ENCODE measurements at places on chromosomes 7 and 10.

DNA sequence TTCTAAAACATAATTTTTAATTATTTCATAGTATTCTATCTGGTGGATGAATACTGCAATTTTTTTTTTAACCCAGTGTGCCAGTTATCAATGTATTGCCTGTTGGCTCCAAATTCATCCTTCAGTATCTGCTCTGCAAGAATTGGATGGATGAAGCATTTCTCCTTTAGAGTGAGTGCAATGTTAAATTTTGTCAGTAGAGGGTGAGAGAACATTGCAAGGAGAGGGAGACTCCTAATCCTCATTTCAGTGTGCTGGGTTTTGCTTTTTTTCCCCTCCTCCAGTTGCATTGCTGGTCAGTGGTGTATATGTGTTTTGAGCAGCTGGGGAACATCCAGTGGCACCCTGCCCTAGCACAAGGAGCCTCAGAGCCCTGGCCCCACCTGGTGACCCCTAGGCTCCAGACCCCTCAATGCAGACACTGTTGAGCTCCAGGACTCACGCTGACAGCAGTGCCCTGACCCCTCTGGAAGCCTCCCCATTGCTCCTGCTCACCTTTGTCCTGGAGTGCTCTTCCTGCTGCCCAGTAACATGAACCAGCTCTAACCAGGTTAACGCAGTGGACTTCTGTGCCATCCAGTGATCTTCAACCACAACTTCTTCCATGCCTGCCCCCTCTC is 199.4 kb downstream of the USP6NL start:
- DNase-seq = peak; percentile 41

- peak; percentile 62 for DNase-seq
These were observed 57.1 kb upstream of the RHOBTB1 start for GRCh38 chr10:61000769-61001730.

GRCh38 chr10:91596825-91597196 is 36.1 kb downstream of the PPP1R3C start:
- no peak for DNase-seq

- DNase-seq = no peak
These were observed 206.6 kb downstream of the CXCL12 start for GRCh38 chr10:44178281-44178680.

DNA sequence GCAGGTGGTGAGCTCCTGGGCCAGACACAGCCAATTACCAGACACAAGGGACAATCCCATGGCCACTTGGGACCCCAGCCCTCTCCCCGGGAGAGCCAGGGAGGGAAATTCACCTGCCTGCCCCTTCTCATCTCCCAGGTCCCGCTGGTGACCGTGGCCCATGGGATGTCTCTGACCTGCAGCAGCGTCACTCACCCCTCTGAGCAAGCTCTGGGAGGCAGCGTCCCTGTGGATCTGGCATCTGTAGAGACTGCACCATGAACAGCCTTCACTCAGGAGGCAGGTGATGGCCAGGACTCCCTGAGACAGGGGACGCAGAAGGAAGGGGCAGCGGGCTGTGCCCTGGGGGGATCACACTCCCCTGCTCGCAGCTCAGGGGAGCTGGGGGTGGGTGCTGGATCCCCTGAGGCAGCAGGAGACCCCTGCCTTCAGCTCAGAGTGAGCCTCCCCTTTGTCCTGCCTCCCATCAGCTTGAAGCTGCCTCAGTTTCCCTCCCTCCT is 90.8 kb downstream of the FOXL3 start:
- no peak for DNase-seq

GRCh38 chr7:33632322-33632721 is 273.0 kb upstream of the BMPER start:
- no peak for DNase-seq

DNA sequence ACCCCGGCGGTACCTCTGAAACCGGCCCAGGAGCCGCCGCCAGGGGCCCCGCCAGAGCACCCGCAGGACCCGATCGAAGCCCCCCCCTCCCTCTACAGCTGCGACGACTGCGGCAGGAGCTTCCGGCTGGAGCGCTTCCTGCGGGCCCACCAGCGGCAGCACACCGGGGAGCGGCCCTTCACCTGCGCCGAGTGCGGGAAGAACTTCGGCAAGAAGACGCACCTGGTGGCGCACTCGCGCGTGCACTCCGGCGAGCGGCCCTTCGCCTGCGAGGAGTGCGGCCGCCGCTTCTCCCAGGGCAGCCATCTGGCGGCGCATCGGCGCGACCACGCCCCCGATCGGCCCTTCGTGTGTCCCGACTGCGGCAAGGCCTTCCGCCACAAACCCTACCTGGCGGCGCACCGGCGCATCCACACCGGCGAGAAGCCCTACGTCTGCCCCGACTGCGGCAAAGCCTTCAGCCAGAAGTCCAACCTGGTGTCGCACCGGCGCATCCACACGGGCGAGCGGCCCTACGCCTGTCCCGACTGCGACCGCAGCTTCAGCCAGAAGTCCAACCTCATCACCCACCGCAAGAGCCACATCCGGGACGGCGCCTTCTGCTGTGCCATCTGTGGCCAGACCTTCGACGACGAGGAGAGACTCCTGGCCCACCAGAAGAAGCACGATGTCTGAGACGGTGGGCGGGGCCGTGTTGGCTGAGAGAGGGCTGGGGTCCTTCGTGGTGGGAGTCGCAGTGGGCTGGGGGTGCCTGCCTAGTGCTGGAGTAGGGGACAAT is 3.8 kb downstream of the REPIN1 start:
- no peak for DNase-seq

DNA sequence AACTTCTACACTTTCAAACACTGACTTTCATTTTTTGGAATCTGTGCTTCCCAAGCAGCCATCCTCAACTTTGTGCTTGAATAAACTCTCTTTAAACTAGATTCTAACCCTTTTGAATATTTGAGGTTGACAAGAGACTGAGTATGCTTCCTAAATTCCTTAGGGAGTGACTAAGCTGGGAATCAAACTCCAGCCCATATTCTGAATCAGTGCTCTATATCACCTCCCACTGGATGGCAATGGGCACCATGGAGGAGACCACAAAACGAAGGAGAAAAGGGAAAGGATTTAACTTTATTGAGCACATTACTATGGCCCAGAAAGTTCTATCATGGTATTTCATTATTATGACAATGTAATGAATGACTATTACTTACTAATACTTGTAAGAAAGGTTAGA is 17.2 kb upstream of the SLC26A4 start:
- peak; percentile 17 for DNase-seq

DNA sequence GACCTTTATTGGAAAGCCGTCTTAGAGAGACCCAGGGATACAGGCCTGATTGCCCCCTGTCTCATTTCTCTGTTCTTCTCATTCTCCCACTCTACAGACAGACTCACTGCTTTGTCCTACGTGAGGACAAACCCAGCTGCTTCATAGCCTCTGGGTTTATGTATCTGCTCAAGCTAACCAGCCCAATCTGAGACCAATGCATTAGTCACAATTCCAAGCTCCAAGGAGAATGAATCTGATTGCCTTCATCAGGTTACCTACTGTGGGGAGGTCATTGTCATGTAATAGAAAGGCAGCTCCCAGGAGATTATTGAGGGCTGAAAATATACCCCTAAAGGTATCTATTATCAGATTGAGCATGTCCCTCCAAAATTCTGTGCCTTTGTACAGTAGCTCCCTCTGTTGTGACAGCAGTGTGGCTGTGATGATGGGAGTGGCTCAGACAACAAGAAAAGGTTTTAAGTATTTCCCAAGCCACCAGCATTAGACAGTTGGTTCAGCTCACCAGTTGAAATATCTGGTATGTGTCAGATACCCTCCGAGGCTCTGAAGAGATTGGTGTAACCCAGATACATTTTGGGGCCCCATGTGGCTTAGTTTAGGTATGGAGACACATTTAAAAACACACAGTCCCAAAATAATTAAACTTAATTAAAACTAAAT is 123.1 kb upstream of the EEPD1 start:
- DNase-seq = no peak

- DNase-seq = no peak
These were observed 33.5 kb downstream of the CAMK2B start for GRCh38 chr7:44291733-44292419.

DNA sequence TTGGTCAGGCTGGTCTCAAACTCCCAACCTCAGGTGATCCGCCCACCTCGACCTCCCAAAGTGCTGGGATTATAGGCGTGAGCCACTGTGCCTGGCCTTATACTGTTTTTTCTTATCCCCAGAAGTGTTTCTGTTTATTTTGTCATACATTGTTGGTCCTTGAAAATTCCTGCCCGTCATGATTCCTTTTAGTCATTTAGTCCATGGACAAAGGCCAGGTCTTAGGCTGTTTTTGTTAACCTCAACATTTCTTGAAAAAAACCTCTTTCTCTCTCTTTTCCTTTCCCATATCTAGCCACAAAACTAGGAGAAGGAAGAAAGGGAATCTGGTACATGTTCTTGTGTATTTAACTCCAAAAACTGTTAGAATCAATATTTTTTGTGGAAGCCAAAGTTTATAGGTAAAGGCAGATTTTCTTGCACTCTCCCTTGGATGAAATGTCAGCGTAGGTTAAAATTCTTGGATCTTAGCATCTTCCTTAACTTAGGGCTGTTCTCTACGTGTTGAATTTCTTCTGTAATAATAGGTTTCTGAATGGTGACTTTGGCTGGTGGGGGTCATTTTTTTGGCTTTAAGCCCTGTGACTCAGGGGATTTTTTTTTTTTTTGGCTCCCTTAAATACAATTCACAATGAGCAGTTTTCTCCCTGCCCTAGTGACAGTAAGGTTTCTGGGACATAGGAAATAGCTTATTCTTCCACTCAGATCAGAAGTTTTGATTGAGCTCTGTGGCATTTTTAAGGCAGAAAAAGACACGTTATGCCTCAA is 500.8 kb downstream of the AUTS2 start:
- DNase-seq = peak; percentile 85

- no peak for DNase-seq
These were observed 30.4 kb downstream of the FOXK1 start for GRCh38 chr7:4712281-4713182.

- DNase-seq = no peak
These were observed 26.1 kb downstream of the IL2RA start for GRCh38 chr10:6035931-6036575.

GRCh38 chr7:13327669-13328068 is 640.2 kb downstream of the ARL4A start:
- no peak for DNase-seq

DNA sequence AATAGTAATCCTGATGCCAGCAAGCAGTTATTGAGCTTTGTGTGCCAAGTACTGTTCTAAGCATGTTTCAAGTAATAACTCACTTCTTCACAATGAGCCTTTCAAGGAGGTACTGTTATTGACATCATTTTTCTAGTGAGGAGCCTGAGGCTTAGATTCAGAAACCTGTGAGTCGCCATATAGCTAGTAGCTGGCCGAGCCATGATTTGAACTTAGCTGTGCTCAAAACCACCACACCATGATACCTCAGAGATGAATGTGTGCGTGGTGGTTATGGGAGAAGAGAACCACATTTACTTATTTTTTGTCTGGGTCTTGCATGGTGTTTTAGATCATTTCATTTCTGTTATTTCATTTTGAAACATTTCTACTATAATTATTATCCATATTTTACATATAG is 578.9 kb downstream of the AUTS2 start:
- no peak for DNase-seq

GRCh38 chr7:47601119-47601880 is 19.4 kb upstream of the TNS3 start:
- DNase-seq = no peak

- no peak for DNase-seq
These were observed 588.6 kb downstream of the DNAJB6 start for GRCh38 chr7:157925383-157925875.

DNA sequence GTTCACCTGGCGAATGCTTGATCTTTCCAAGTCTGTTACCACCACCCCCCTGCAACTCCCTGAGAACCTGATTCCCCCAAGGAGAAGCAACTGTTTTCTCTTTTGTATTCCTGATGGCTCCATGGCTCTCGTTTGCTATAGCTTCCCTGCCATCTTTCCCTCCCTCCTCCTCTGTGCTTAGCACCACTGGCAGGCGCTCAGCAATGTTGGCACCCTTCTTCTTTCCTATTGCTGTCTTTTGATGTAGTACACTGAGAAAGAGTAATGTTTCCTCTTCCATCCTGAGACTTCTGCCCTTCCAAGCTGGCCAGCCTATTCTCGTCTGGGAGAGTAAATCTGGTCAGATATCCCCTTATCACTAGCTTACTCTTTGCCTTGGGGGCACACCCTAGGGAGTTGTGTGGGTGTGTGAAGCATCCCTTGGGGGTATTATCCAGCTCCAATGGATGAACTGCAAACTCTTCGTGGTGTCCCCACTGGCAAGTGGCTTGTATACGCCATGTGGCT is 74.0 kb downstream of the BMPER start:
- DNase-seq = no peak

DNA sequence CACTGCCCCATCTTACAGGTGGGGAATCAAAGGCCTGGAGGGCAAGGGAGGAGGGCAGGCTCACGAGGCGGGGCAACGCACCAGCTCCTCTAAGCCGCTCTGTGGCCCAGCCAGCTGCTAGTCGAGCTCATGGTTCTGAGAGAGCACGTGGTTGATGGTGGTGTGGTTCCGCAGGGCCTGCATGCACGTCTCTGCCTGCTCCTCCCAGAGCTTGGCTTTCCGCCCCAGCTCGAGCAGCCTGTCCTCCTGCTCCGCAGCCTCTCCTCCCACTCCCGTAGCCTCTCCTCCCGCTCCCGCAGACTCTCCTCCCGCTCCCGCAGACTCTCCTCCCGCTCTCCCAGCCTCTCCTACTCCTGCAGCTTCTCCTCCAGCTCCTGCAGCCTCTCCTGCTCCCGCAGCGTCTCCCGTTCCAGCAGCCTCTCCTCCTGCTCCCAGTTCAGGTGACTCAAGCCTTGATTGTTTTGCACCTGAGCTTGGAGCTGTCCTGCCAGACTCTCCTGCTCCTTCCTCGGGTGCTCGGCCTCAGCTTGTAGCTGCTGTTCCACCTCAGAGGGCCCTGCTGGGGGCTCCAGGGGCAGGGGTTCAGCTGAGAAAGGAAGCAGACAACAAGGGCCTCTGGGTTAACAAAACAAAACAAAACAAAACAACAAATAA is 19.1 kb upstream of the MTPAP start:
- no peak for DNase-seq

DNA sequence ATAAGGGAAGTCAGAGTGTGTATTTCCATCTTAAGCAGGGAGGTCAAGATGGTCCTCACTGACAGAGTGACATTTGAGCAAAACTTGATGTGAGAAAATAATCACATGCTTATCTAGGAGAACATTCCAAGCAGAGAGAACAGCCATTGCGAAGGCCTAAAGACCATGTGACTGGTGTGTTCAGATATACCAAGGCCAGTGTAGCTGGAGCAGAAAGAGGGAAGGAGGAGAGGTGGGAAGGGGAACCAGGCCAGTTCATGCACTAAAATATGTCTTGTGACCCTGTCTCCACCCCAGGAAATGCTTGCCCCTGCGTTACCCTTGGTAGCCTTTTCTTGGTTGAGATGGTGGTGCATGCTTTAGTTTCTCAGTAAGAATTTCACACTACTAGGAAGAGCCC is 77.4 kb downstream of the CACNB2 start:
- DNase-seq = no peak
